Kidney epithelial cell (primary cell): ENCODE measurements at places on chromosomes 13 and 19. TPM values are rescaled to one million over a fixed set of nuclear protein-coding genes. Genes with fewer than 3 reads are reported as not detected.

SULT2A1 gene
- total RNA-seq = not detected in 2 replicates

FXYD3 gene
- total RNA-seq = 0.50 and 0.89 TPM in 2 replicates

HIPK4 gene
- total RNA-seq = 0.55 TPM in 1 of 2 replicates, not detected in the other

OR7G1 gene
- total RNA-seq = not detected in 2 replicates

C13orf42 gene
- total RNA-seq = not detected in 2 replicates

SYDE1 gene
- 28.4 and 47.0 TPM in 2 replicates for total RNA-seq

ACP7 gene
- total RNA-seq = 0.33 and 0.82 TPM in 2 replicates

PABPC3 gene
- 0.34 and 0.58 TPM in 2 replicates for total RNA-seq

FUT1 gene
- 10.4 and 12.3 TPM in 2 replicates for total RNA-seq

ACER1 gene
- not detected in 2 replicates for total RNA-seq

TMEM145 gene
- total RNA-seq = 0.54 and 4.9 TPM in 2 replicates

UGGT2 gene
- total RNA-seq = 30.3 and 39.6 TPM in 2 replicates

PRKD2 gene
- 52.4 and 63.6 TPM in 2 replicates for total RNA-seq

IGSF23 gene
- 0.13 TPM in 1 of 2 replicates, not detected in the other for total RNA-seq

KANK3 gene
- total RNA-seq = 3.7 and 8.1 TPM in 2 replicates

KRTDAP gene
- total RNA-seq = not detected in 2 replicates

TNNI3 gene
- 2.7 and 4.7 TPM in 2 replicates for total RNA-seq

SIGLEC5 gene
- total RNA-seq = not detected in 2 replicates

FSD1 gene
- 11.3 and 13.2 TPM in 2 replicates for total RNA-seq

ADM5 gene
- total RNA-seq = 1.0 TPM in 2 replicates

CERS1 gene
- 2.3 and 2.9 TPM in 2 replicates for total RNA-seq

TMEM91 gene
- total RNA-seq = 1.6 and 4.6 TPM in 2 replicates

OR10H1 gene
- total RNA-seq = not detected in 2 replicates

ATP8A2 gene
- 3.8 and 4.0 TPM in 2 replicates for total RNA-seq

KLF5 gene
- 23.0 and 26.4 TPM in 2 replicates for total RNA-seq

TRPM4 gene
- 13.5 and 16.7 TPM in 2 replicates for total RNA-seq

OSCAR gene
- 22.9 and 24.4 TPM in 2 replicates for total RNA-seq

C19orf85 gene
- not detected in 2 replicates for total RNA-seq

CEACAM21 gene
- not detected in 2 replicates for total RNA-seq

ZIM2 gene
- total RNA-seq = 0.07 TPM in 1 of 2 replicates, not detected in the other

PLEKHA4 gene
- total RNA-seq = 10.0 and 11.1 TPM in 2 replicates

ZNF836 gene
- 4.8 and 9.9 TPM in 2 replicates for total RNA-seq

PVR gene
- total RNA-seq = 176 and 210 TPM in 2 replicates

ZNF730 gene
- total RNA-seq = 1.8 and 3.6 TPM in 2 replicates

SGCG gene
- 7.8 and 9.8 TPM in 2 replicates for total RNA-seq

UBE2L5 gene
- total RNA-seq = not detected in 2 replicates

CCDC194 gene
- not detected in 2 replicates for total RNA-seq

DNAJC15 gene
- total RNA-seq = 16.0 and 23.8 TPM in 2 replicates

UBL3 gene
- total RNA-seq = 20.9 and 23.0 TPM in 2 replicates

BRME1 gene
- total RNA-seq = 1.7 and 2.5 TPM in 2 replicates

ZNF77 gene
- total RNA-seq = 3.1 and 5.0 TPM in 2 replicates

ZNF470 gene
- total RNA-seq = 2.9 and 4.3 TPM in 2 replicates

ANKLE1 gene
- total RNA-seq = 0.17 and 0.55 TPM in 2 replicates

ZNF90 gene
- 5.1 TPM in 2 replicates for total RNA-seq

PRTN3 gene
- total RNA-seq = not detected in 2 replicates

MYPOP gene
- 3.0 and 8.0 TPM in 2 replicates for total RNA-seq

ATXN8OS gene
- total RNA-seq = not detected in 2 replicates

ZNF136 gene
- total RNA-seq = 4.3 and 5.0 TPM in 2 replicates

CYP4F3 gene
- not detected in 2 replicates for total RNA-seq

DNAAF3 gene
- total RNA-seq = 0.21 and 1.3 TPM in 2 replicates

RFPL4AL1 gene
- total RNA-seq = not detected in 2 replicates

CPT1C gene
- 2.7 and 3.4 TPM in 2 replicates for total RNA-seq

PSG6 gene
- total RNA-seq = not detected in 2 replicates

FCHO1 gene
- 1.5 and 3.8 TPM in 2 replicates for total RNA-seq

NMRK2 gene
- not detected in 2 replicates for total RNA-seq

ZNF816 gene
- 12.8 and 13.1 TPM in 2 replicates for total RNA-seq

TMPRSS9 gene
- not detected in 2 replicates for total RNA-seq

GJB2 gene
- 8.6 and 8.8 TPM in 2 replicates for total RNA-seq

PSMC4 gene
- 105 and 149 TPM in 2 replicates for total RNA-seq
